SK-N-MC (cell line): ENCODE measurements at places on chromosomes 16 and 17.

DNA sequence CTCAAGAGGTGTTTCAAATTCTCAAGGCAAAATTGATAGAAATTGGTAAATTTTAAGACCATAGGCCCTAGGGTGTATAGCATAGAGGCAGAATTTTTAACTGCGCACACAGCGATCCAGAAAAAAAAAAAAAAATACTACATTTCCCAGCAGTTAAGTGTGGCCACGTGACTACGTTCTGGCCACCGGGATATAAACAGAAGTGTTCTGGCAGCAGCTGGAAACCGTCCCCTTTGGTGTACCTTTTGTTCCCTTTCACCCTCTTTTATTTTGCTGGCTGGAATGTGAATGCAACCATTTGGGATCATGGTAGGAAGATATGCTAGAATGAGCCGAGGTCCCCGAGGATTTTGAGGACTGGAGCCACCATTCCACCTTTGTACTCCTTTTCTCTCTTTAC, 52.7 kb upstream of the AKAP1 start:
- DNase-seq, result no peak

GRCh38 chr17:1203967-1204291, 24.1 kb upstream of the ABR start:
- DNase-seq, result no peak

- no peak for DNase-seq
Observed at GRCh38 chr17:82865774-82866395, 26.1 kb upstream of the ZNF750 start.

- no peak for DNase-seq
Observed at GRCh38 chr17:61452301-61453290, at the start of gene TBX4. Gene TBX4, plus strand, starts transcription at chr17:61452422. Its CDS starts 4,069 bp downstream, at chr17:61456491.

GRCh38 chr17:3485481-3486068, 9.8 kb downstream of the ASPA start:
- DNase-seq, result no peak

- no peak for DNase-seq
Observed at GRCh38 chr16:68798398-68798797, 44.9 kb upstream of the TANGO6 start.

GRCh38 chr17:51629232-51629631, 368.9 kb downstream of the UTP18 start:
- no peak for DNase-seq

GRCh38 chr17:78010759-78011158, 52.3 kb downstream of the TNRC6C start:
- no peak for DNase-seq

GRCh38 chr16:2323701-2324100, 16.8 kb downstream of the ABCA3 start:
- DNase-seq, result no peak

- no peak for DNase-seq
Observed at GRCh38 chr16:74721716-74722115, 21.1 kb upstream of the MLKL start.

DNA sequence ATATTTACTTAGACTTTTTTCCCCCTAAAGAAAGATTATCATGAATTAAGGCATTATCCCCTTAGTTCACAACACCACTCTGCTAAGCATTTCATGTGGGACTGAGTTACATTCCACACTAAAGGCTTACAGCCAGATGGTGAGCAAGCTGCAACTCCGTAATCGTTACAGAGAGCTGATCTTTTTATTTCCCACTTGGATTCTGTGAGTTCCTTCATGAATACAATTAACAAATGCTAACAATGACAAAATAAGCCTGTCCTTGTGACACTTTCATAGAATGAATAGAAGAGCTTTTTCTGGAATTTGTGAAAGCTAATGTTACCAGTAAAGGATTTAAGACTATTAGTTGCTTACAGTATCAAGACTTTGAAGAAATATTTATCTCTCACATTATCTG, 8.7 kb downstream of the OGFOD1 start:
- DNase-seq, result no peak

GRCh38 chr17:77271411-77271810, 130.6 kb downstream of the SEC14L1 start:
- no peak for DNase-seq

- DNase-seq, result no peak
Observed at GRCh38 chr16:2019518-2019920, at the start of gene NPW. Gene NPW, plus strand, starts transcription at chr16:2019785.

DNA sequence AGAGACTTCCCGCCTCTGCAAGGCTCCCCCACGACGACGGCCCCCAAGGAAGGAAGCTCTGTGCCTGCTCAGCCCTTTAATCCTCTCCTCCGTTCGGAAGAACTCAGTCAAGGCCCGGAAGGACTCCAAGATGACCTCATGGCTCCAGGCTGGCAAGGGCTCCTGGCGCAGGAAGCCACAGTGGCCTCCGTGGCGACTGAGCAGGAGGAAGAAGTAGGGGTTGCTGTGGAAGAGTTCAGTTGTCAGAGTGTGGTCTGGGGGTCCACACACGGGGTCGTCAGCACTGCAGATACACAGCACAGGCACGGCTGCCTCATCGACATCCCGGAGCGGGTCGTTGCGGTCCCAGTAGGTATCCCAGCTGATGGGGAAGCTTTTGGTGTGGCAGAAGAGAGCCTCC, 4.2 kb downstream of the ABHD15 start:
- DNase-seq, result no peak

DNA sequence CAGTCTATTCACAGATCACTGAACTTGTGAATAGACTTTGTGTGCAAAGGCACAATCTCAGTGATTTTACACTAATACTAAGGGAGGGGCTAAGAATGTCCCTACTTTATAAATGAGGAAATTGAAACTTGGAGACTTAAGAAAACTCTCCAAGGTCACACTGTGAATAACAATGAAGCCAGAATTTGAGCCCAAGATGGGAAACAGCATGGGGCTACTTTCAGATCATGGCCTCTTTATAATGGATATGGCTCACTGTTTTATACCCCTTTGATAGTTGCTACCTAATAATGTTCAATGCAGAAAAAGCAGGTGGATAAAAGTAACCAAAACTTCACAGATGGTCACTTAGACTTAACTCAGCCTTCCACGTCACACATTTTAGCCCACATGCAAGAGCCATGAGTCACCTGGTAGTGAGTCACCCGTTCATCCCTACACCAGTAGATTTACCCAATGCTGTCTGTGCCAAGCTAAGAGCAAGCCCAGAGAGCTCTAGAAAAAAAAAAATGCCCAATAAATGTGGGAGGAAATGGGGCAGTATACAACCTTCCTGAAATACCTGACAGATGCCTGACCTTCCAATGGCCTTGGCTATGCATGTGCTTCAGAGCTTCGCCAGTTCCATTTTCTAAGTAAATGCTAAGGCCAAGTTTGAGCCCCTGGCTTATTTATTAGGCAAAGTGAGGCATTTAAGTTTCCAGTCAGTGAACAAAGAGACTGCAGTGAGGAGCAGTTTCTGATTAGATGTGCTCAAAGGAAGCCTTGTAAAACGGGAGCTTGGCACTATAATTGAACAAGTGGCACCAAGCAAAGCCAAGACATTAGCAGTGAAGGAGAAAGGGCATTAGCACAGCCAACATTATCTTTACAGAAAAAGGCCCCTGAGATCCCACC, 219.7 kb downstream of the TMEM114 start:
- no peak for DNase-seq

DNA sequence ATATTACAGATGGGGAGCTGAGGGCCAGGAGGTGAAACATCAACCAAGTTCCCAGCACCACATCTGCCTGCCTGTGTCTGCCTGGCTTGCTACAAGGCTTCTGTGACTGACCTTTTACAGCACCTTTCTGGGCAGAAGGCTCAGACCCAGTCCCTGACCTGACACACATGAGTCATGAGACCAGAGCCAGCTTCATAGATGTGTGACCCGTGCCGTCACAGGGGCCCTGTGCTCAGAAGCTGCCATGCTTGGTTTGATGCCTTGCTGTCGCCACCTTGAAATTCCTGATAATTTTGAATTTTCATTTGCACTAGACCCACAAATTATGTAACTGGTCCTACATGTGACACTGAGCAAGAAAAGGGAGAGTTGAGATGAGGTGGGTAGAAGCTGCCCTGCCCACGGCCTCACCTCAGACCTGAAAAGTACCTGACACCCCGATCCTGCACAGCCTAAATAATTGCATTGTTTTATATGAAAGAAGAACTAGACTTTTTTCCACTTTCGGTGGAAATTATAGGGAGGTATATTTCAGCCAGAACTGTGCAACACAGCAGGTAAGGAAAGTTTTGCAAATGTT, 13.3 kb upstream of the PECAM1 start:
- DNase-seq, result no peak

GRCh38 chr16:85274924-85275323, 162.7 kb upstream of the CIBAR2 start:
- no peak for DNase-seq

DNA sequence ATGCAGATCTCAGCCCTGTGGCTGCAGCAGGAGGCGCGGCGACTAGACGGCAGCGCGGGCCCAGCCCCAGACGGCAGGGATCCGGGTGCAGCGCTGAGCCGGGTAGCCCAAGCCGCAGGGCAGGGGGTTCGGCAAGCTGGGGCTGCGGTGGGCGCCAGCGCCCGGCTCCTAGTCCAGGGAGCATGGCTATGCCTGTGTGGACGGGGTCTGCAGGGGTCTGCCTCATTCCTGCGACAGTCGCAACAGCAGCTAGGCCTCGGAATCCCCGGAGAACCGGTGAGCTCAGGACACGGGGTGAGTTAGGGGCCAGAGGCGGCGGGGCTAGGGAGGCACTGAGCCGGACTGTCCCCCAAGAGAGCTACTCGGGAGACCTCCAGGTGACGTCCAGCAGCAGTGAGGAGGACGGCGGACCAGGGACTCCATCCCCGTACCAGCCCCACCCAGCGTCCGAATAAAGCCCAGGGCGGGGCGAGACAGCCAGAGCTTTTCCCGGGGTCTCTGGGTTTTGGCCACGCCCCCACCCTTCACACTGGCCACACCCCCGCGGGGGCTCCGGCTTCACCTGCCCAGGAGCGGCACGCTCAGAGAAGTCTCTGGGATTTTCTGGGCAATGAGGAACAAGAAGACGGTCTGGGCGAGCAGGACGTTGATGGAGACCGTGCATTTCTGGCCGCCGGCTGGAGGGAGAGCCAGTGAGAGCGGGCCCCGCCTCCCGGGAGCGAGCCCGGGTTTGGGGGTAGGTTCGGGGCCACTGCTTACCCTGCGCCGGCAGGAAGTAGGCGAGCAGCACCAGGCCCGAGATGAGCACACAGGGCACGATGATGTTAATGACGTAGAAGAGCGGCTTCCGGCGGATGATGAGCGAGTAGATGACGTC, 1.1 kb downstream of the C17orf107 start:
- DNase-seq, result no peak

DNA sequence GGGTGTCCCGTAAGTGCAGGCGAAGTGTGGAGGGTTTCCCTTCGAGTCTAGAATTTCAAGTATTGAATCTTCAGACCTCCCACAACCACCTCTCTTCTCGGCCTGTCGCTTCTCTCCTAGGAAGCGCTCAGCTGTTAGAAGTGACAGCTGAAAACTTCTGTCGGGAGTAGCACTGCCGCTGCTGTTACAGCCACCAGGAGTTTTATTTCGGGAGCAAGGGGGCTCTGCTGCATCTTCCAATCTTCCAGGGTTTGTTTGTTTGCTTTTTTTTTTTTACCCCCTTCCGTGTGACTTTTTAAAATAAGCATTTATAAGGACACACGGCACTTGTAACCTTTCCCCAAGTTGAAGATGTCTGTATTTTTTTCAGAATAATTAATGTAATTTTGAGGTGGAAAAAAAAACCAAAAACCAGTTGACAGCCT, 767 bp downstream of the RPS6KB1 start:
- no peak for DNase-seq

DNA sequence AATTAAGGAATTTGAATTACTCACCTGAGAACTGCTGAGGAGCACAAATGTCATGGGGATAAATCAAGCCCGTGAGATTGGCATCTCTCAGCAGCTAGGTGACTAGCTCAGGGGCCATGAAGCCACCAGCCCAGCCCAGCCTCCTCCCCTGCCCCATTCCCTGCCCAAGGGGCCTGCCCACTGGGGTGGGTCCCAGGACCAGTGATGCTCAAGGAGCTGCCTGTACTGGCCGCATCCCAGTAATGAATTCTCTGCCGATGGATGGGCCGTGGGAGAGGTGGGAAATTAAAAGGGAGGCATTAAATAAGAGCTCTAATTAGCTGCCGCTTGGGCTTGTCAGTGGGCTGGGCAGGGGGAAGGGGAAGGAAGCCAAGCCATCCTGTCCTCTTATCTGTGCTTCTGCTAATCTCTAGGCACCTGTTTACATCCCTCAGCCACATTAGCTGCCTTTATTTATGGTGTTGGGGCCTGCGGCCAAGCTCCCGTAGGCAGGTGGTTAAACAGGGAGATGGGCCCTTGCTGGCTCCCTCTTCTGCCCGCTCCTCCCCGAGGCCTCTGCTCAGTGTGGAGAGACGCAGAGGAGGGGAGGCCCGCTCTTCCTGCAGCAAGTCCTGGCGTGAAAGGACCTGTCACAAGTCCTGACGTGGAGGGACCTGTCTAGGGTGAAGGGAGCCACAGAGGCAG, 48.8 kb downstream of the PIPOX start:
- DNase-seq, result no peak

- DNase-seq, result no peak
Observed at GRCh38 chr16:50781518-50781917, 39.6 kb downstream of the CYLD start.

DNA sequence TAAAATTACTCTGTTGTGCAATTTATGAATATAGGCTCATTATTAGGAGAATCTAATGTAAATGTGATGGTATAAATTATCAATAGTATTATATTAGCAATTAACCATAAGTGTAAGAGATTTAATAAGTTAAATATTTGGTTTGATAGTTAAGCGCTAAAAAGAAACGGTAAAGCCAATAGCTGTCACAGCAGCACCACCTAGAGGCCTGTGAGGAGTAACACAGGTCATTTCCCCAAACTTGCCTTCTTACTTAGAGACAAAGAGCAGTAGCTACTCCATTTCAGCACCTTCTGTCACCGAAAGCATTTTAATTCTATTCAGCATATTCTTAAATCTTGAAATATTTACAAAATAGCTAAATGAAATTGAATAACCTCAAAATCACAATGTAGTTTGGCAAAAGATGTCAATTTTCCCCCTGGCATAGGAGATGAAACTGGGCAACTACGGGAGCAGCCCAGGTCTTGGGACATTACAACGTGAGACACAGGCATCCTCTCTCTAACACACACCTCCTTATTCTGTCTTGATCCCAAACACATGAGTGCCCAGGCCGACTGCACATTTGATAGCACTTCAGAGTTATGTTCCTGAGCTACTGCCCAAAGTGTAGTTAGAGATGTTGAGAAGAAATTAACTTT, 14.3 kb upstream of the DYNLRB2 start:
- peak; percentile 1 for DNase-seq

DNA sequence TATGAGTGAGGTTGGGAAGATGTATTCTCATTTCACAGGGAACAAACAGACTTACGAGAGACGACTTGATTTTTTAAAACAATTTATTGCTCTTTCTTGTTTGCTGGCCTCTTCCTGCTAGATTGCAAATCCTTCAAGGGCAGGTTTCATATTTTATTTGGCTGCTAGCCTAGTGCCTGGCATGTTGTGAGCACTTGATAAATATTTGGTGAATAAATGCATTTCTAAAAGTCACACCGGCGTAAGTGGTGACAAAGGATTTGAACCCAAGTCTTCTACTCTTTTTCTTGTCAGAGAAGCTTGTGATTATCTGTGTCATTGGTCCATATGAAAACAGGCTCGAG, 1.4 kb downstream of the WWP2 start:
- no peak for DNase-seq

GRCh38 chr17:2214929-2215615, 88.5 kb downstream of the SMG6 start:
- no peak for DNase-seq

- DNase-seq, result no peak
Observed at GRCh38 chr16:14600164-14600563, 29.9 kb downstream of the PARN start.

GRCh38 chr17:386141-386876, 33.7 kb upstream of the RPH3AL start:
- no peak for DNase-seq
